ENCODE measurements at places on chromosomes 3 and 15.

DNA sequence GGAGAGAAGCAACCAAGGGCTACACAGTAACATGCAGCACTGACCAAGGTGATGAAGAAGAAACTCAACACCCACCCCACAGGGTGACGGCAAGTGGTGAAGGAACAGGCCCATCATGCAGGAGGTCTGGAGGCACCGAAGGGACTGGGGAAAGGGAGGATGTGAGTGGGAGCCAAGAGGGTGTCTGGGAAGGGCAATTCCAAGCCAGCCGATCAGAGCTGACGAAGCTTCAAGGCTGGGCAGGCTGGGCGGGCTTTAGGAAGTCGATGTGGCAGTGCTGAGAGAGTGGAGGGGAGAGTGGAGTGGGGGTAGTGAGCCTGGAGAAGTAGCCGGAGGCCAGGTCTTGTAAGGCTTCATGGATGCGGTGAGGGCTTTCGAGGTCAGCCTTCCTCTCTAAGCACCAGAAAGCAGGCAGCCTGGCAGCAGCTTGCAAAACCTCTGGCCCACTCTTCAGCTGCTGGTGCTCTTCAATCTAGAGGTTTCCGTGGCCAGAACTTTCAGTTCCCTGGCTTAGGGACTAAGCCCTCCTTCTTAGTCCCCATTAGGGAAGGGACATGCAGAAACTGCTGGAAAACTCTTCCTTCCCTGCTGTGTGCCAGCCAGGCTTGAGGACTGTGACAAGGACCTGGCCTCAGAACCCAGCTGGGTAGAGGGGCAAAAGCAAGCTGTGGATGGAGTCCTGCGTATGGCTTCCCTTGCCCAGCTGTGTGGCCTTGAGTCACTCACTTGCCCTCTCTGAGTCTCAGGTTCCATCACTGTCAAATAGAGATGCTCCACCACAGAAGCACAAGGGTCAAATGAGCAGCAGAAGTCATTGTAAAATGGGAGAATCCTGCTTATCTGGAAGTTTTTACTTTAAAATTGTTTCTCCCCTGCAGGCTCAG, 72.1 kb downstream of the TLE3 start:
- DNase-seq = no peak

- no peak for DNase-seq
Observed at GRCh38 chr15:87799838-87800237, 456.7 kb downstream of the NTRK3 start.

GRCh38 chr15:99631255-99631654, 65.5 kb downstream of the MEF2A start:
- DNase-seq = no peak

GRCh38 chr3:82641701-82642100, 880.3 kb upstream of the GBE1 start:
- DNase-seq = no peak

DNA sequence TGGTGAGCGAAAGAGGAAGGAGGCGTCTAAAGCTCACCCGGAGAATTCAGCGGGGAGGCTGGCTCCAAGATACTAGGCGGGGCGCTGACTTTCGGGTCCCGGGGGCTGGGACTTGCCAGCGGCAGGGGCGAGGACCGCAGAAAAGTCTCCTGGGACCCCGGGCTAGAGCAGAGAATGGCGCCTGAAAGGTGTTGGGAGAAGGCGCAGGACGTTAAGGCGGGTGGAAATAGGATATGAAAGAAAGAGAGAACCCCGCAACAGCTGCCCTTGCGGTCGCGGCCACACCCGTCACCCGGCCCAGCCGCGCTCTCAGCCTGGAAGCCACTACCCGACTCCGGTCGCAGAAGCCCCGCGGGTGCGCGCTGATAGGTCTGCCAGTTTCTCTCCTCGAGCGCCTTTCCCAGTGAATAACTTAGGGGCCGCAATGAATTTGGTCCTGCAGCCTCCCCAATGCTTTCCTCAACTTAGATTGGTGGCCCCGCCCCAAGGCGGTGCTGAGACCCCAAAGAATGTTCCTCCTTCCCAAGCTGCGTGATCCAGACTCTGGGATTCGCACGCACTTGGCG, 604 bp downstream of the LTK start:
- peak; percentile 47 for DNase-seq

DNA sequence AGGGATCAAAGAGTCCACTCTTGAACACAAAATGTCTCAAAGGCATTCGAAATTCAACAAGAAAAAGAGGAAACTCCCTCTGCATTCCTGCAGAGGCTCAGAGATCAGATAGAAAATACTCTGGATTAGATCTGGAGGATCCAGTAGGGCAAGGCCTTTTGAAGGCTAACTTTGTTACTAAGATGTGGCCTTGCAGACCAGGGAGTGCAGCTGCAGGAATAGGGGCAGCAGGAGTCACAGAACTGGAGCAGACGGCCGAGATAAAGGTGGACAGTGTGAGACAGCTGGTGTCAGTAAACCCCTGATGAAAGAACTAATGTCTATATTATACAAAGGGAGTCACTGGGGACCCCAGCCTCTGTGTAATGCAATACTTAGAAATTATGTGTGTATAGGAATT, 84.5 kb upstream of the PLSCR4 start:
- DNase-seq = no peak

DNA sequence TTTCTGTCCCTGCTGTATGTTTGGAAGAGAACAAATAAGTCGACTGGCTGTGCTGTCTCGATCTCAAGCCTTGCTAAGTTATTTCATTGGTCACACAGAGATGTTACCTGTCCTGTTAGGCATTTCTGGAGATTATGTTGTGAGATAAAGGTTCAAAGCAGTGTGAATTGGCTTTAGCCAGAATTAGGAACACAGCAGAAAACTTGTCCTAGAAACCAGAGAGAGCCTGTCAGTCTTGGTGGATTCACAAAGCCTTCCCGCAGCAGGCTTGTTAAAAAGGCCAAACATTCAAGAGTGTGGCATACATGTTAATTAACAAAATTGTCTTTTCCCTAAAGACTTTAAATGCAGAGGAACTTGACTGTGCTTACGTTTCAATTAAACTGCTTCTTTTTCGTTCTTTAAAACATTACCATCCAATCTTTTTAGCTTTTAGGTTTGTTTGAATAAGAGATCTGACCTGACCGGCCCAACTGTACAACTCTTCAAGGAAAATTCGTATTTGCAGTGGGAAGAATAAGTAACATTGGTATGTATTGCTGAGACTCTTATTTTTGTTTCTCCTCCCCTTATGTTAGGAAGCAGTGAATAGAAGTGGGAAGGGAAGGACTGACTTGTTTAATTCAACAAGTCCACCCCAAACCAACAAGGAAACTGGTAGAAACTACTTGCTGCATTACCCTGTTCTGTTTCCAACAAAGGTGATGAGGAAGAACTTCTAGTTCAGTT, 25.2 kb downstream of the ABHD2 start:
- no peak for DNase-seq

- DNase-seq = no peak
Observed at GRCh38 chr3:31420311-31420710, 112.4 kb upstream of the STT3B start.

GRCh38 chr15:49830391-49830790, 209.5 kb downstream of the DTWD1 start:
- no peak for DNase-seq

DNA sequence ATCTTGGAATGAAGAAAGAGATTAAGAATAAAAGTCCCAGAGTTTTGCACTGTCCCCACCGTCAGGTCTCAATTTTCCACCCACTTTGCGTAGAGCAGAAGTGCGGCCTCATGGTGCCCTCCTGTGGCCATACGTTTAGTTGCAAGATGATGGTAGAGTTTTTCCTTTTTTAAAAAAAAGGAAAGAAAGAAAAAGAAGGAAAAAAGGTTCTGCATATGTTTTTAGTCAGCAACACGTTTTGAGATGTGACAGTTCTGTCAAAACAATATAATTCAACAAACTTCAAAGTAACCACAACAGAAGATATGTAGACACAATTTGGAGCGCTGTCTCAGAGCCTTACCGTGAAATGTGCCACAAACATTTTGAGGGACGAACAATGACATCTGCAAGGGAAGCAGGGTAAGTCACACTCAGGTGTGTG, 24.6 kb downstream of the EBLN2 start:
- DNase-seq = peak; percentile 46

DNA sequence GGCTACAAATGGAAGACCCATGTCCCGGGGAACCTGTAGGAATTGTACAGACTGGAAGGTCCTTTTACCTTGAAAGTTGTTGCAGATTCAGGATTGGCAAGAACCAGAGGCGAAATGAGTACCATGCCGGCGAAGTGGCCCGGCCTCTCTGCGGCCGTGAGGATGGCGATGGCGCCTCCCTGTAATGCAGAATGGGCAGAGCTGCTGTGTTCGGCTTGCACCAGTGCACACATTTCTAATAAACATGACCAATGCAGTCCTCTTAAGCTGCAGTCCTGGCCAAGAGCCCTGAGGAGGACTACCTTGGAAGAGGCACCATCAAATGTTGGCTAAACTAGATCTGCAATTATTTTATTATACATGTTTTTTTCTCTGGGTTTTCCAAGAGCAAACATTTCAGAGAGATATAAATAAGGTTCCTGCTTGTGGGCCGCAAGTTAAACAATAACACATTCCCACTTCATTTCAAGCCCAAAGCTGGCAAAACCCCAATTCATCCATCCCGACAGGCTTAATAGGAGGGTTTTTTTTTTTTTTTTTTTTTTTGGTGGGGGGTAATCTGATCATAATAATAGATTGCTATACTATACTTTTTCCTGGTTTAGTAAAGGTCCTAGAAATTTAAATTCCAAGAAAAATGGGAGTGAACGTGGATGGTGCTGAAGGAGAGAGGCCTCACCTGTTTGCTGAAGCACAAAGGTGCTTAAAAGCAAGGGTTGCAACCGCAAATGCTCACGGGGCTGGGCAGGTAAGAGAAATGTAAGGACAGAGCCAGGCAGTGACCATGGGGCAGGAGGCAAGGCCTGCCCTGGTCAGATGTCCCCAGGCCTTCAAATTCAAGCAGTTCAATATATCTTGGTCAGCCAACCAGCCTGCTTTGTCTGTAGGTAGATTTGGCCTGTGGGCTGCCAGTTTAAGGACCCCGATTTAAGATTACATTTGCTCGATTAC, 48.5 kb downstream of the ABTB1 start:
- DNase-seq = no peak

GRCh38 chr15:34941185-34941698, 28.3 kb downstream of the AQR start:
- DNase-seq = no peak

GRCh38 chr15:31230630-31231485, 95.8 kb upstream of the KLF13 start:
- no peak for DNase-seq

- DNase-seq = no peak
Observed at GRCh38 chr3:166444756-166445155, 607.5 kb upstream of the BCHE start.

DNA sequence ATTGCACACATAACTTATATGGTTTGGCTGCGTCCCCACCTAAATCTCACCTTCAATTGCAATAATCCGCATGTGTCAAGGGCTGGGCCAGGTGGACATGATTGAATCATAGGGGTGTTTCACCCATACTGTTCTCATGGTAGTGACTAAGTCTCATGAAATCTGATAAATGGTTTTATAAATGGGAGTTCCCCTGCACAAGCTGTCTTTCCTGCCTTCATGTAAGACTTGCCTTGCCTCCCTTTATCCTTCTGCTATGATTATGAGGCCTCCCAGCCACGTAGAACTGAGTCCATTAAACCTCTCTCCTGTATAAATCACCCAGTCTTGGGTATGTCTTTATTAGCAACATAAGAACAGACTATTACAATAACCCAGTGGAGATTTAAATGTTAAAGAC, 653.9 kb downstream of the ROBO1 start:
- DNase-seq = no peak

DNA sequence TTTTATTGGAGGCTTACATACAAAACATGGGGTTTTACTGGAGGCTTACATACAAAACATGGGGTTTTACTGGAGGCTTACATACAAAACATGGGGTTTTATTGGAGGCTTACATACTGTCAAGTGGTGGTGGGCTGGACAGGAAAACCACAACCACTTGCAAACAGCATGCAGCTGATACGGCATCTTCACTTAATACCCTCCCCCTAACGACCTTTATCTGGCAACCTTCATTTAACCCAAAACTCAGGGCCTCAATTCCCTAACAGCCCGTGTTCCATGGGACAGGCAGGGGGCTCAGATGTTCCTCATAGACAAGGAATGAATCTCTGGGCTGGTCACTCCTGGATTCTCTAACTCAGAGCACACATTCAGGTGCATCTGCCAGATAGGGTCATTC, 137.1 kb downstream of the CD47 start:
- DNase-seq = peak; percentile 56

GRCh38 chr3:171687581-171687980, 122.7 kb downstream of the PLD1 start:
- DNase-seq = no peak

DNA sequence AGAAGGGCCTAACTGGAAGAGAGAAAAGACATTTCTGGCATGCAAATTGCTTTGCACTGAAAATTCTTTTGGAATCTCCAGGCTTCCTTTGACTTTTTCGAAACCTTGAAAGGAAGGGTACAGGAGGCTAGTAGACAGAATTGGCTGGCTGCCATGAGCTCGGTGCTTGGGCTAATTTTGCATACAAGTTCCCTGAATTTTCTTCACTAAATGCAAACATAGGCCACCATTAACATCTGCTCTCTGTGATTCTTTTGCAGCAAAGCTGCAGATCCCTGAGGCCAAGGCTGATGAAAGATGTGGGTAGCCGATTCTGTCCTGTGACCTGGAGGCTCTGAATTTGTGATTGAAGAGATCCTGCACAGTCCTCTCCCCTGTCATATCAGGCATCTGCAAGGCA, 247.8 kb upstream of the MCTP2 start:
- no peak for DNase-seq

GRCh38 chr3:56926243-56926946, 124.6 kb upstream of the ARHGEF3 start:
- DNase-seq = no peak

DNA sequence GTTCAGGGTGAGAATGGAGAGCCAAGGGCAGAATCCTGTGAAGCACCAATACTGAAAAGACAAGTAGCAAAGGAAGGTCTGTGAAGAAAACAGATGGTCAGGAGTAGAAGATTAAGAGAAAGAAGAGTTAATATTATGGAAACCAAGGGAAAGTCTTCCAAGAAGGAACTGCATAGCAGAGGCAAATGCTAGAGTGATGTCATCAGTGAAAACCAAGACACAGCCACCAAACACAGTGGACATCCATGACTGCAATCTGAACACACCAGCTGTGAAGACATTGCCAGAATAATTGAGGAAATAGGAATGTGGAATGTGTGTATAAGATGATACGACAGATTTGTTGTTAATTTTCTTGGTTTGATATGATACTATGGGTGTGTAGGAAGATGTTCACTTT, 26.8 kb upstream of the ZBTB38 start:
- DNase-seq = no peak

GRCh38 chr3:56689303-56689702, 6.2 kb upstream of the TASOR start:
- no peak for DNase-seq

DNA sequence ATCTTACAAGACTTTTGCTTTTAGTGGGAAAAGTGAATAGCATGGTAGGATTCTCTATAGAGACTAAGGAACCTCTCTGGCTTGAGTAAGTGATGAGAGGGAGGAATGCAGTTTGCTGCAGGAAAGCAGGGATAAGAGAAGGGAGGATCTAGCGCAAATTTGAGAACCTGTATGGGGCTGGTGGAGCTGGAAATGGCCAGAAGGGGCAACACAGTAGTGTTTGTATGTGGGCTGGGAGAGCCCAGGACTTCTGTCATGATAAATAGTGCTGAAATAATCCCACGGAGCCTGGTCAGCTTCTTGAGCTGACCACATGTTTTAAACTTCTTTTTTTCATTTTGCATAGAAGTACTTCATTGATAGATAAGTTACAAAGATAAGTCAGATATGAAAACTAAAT, 11.2 kb upstream of the SHC4 start:
- DNase-seq = no peak
